ENCODE measurements at places on chromosomes 2 and 18.

GRCh38 chr2:85706599-85707296 is 12.6 kb downstream of the GNLY start:
- DNase-seq: no peak

- DNase-seq: no peak
These were observed 138.9 kb upstream of the HAAO start for GRCh38 chr2:42931146-42931817.

DNA sequence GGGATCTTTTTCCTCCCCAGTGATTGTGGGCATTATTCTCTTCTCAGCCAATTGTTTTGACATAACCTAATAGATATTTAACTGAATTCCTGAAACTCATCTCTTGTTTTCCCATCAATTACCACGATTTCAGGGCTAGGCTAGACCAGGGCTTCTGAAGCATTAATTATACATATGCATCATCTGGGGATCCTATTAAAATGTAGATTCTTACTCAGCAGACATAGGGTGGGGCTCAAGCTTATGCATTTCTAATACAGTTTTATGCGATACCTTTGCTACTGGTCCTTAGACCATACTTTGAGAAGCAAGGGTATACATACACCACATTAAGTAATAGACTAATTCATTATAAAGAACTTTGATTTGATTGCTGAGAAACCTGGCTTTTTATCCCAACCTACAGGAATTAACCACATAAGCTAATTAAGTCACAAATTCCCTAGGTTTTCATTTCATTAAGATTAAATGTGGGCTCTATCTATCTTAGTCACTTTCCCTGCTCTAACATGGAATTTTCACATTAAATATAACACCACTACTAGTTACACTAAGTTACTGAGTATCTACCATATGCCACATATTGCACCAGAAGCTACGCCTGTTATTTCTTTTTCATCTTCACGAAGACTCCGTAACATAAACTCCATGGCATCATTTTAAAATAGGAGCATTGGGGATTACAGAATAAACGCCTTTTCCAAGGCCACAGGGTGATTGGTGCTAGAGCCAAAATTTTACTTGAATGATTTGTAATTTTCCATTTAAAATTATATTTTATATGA is 417.5 kb downstream of the DPP10 start:
- no peak for DNase-seq

DNA sequence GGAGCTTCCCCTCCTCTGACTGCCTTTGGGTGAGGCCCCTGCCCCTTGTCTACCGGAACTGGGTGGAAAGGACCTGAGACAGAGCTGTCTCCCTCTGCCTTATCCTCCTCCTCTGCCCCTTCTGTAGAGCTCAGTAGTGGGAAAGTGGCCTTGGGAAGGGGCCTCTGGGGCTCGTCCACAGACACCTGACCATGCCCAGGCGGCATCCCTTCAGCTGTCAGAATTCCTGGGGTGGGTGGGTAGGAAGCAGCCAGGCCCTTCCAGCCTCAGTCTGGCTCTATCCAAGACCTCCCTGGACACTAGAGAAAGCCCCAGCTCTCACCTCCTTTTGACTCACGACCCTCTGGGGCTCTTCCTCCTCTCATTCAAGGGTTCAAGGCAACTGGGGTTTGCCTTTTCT is 35.6 kb downstream of the B3GNT2 start:
- no peak for DNase-seq

DNA sequence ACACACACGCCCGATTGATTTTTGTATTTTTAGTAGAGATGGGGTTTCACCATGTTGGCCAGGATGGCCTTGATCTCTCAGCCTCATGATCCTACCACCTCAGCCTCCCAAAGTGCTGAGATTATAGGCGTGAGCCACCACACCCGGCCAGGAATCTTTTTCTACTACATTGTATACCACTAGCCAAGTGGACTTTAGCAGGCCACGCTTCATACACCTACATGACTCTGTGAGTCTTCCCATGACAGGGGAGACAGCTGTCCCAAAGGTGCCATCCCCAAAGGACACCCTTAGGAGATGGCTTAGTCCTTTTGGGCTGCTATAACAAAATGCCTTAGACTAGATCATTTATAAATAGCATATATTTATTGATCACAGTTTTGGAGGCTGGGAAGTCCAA is 32.8 kb downstream of the ERMN start:
- no peak for DNase-seq

GRCh38 chr2:58239243-58239925 is 1.7 kb downstream of the FANCL start:
- DNase-seq: no peak

GRCh38 chr18:43650426-43650825 is 373.1 kb upstream of the SYT4 start:
- DNase-seq: no peak

GRCh38 chr2:202944816-202945215 is 32.7 kb downstream of the CARF start:
- DNase-seq: no peak

GRCh38 chr2:5991305-5991968 is 299.3 kb downstream of the SOX11 start:
- no peak for DNase-seq

- DNase-seq: no peak
These were observed 63.1 kb downstream of the SPOPL start for GRCh38 chr2:138564586-138565229.

DNA sequence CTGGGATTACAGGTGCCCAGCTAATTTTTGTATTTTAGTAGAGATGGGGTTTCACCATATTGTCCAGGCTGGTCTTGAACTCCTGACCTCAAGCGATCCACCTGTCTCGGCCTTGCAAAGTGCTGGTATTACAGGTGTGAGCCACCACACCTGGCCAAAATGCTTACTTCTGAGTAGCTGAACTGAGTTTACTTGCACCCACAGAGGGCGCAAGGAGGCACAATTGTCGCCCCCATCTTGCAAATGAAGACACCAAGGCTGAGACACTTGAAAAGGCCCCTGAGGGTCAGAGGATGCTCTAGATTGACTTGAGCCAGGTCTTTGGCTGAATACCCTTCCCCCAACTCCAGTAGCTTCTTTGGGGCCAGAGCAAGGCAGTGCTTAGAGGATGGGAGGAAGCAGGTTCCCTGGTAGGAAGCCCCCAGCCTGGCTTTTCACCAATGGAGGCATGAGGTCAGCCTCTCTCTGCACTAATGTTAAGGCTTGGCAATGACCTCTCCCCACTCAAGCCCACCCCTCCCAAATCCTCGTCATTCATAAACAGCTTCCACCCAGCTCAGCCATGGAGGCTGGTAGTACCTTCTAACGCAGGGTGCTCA is 14.5 kb upstream of the KIF1A start:
- DNase-seq: no peak

- no peak for DNase-seq
These were observed 105.7 kb downstream of the MSH2 start for GRCh38 chr2:47508641-47509040.

DNA sequence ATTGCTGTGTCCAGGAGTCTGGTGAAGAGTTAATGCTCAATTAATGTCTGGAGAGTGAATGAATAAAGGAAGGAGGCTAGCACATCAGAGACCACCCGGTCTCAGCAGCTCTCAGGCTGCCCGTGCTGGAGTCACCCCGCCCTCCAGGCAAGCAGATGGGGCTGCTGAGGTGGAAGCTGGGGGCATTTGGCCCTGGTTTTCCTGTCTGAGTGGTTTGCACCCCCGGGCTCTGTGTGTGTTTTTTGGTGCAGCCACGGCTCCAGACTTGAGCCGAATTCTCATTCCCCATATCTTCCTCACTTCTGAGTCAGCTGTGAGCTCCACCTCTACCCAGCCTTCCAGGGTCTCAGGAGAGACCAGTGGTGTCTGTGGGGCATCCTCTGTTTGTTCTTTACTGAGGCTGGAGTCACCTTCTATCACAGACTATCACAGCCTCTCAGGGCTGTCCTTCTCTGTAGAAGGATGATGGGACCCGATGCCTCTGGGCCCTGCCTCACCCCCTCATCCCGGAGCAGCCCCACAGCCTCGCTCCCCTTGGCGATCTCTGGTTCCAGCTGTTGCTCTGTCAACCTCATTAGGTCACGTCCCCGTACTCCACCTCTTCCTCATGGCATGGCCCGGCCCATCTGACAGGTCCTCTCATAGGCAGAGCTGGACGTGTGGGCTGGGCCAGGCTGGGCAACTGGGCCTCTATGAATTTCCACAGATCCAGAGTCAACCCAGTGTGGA is 60.8 kb downstream of the HS1BP3 start:
- DNase-seq: no peak

DNA sequence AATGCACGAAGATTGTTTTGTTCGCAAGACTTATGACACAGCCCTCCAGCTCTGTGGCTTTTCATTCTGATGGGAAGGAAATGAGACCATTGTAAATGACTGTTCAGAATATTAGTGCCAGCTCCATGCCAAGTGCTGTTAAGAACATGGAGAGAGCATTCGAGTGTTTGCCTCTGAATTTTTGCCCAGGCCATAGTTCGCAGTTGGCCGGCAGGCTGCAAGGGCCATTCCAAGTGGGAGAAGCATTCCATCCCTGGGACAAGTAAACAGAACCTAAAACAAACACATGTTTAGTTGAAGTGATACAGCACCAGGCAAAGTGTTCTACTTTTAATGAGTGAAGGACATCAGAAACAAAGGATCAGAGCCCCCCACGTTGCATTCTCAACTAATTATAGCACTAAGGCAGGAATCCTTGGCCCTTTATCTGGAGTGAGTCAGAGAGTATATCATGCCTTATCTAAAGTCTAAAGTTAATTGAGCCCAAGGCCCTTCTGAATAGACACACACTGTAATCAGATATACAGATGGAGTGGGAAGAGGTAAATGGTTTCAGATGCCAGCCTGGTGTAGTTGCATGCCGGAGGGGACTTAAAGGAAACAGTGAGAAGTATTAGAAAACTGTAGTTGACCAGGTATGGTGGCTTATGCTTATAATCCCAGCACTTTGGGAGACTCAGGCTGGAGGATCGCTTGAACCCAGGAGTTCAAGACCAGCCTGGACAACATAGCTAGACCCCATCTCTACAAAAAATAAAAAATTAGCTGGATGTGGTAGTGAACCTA is 53.3 kb downstream of the NEDD4L start:
- no peak for DNase-seq

- DNase-seq: no peak
These were observed 44.2 kb downstream of the DPYSL5 start for GRCh38 chr2:26892133-26892532.

GRCh38 chr2:55003706-55004639 is 46.3 kb downstream of the RTN4 start:
- DNase-seq: no peak

DNA sequence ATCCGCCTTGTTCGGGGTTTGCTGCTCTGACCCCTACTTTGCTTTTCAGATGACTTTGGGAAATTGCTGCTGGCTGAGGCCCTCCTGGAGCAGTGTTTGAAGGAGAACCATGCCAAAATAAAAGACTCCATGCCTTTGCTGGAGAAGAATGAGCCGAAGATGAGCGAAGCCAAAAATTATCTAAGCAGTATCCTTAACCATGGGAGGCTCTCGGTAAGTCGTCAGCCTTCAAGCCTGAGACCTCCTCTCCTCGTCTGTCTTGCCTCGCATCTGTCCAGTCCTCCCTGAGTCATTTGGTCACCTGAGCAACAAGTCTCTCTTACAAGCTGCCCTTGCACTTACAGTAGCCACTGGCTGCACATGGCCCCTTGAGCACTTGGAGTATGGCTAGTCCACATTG is 34.7 kb upstream of the MCFD2 start:
- DNase-seq: no peak

DNA sequence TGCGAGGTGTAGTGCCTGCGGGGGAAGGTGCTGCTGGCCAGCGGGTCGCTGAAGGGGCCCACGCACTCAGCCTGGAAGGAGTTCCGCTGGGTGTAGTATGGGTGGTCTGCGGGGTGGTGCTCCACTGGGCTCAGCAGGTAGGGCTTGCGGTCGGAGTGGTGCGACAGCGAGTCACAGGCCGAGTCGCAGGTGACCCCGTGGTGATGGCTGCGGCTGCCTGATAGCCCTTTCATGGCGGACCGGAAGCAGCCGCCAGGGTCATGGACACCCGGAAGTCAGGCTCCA is 429.8 kb downstream of the TGIF1 start:
- no peak for DNase-seq

GRCh38 chr18:54829856-54830255 is 1.6 kb downstream of the RAB27B start:
- DNase-seq: no peak

DNA sequence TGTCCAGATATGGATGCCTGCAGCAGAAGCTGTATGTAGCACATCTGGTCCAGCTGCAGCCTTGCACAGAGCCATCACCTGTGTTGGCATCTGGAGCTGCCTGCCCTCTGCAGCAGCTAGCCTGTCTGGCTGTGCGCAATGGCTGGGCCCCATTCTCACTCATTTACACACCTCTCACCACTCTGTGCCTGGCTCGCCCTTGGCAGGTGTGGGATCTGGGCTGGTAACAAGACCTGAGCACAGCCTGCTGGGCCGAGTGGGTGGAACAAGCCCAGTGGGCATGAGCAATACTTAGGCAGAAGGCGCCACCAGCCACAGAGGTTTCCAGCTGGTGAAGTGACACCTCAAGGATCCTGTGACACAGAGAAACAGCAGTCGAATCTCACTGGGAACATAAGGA is 714.1 kb downstream of the NUP35 start:
- no peak for DNase-seq

DNA sequence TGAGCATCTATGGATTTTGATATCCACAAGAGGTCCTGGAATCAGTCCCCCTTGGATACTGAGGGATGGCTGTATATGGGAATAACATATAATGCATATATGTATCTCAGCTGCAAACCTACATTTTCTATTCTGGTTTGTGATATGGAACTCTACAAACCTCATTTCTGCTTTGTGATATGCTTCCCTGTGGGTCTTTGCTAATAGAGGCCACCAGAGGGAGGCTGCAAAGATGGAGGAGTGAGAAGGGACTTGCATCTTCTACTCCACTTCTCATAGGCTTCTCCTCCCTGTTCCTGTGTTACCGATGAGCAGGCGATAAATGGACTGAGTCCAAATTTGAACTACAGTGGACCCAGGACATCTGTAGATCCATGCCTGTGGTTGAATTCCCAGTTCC is 37.8 kb downstream of the ARID5A start:
- no peak for DNase-seq

DNA sequence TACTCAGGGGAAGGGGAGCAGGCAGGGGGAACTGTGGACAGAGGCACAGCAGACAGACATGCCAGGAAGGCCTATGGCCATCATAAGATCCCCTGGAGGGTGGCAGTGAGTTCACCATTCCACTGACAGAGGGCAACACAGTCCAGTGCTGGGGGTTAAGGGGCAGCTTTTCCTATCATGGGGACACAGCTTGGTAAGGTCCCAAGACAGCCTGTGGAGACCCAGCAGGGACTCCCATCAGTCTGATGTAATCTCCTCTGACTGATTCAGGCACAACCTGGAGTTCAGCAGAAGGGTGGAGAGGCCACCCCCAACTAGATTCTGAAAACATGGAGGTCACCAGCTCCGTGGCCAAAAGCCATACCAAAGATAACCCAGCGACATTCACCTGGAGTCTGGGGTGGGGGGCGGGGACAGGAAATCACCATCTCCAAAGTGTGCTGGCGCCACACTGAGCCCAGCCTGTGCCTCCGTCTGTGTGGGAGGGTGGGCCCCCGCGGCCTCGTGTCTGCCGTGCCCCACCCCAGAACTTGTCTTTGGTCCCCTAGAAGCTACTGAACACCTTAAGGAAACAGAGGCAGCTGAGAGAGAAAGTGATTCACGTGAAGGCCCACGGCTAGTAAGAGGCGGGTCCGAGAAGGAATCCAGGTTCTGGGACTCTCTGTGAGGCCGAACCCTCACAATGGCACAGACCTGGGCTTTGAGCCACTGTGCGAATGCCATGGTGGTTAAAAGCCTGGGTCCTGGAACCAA is 28.6 kb downstream of the DNMT3A start:
- no peak for DNase-seq

Data from activated T-helper 1 cell treated with anti-CD3 and anti-CD28 coated beads, Interleukin-2, amount 50 U/mL, for 16 hours (primary cell).